ENCODE measurements at places on chromosomes 2 and 18.

GRCh38 chr2:208311321-208311720, 45.3 kb downstream of the PIKFYVE start:
- DNase-seq = no peak

GRCh38 chr2:119024152-119024551, 82.2 kb downstream of the MARCO start:
- no peak for DNase-seq

DNA sequence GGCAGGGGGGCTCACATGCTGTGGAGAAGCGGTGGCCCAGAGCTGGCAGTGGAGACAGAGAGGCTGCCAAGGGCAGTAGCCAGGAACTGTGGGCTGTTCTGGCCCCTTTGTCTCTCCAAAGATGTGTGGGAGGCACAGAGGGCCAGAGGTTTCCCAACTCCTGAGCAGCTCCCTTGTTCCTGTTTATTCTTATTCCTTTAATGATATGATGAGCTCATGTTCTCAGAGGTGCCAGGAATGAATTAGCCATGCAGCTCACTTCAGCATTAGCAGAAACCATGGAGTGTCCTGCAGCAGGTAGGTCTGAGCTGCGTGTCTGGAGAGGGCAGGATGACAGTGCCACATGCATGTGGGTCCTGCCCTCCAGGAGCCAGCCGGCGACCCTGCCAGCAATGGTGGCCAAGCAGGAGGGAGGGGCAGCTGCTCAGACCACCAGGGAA, 77.9 kb upstream of the FZD7 start:
- no peak for DNase-seq

GRCh38 chr2:136448432-136448831, 316.9 kb upstream of the THSD7B start:
- DNase-seq = peak; percentile 86

- no peak for DNase-seq
Observed at GRCh38 chr2:2664989-2665833, 334.1 kb upstream of the MYT1L start.

DNA sequence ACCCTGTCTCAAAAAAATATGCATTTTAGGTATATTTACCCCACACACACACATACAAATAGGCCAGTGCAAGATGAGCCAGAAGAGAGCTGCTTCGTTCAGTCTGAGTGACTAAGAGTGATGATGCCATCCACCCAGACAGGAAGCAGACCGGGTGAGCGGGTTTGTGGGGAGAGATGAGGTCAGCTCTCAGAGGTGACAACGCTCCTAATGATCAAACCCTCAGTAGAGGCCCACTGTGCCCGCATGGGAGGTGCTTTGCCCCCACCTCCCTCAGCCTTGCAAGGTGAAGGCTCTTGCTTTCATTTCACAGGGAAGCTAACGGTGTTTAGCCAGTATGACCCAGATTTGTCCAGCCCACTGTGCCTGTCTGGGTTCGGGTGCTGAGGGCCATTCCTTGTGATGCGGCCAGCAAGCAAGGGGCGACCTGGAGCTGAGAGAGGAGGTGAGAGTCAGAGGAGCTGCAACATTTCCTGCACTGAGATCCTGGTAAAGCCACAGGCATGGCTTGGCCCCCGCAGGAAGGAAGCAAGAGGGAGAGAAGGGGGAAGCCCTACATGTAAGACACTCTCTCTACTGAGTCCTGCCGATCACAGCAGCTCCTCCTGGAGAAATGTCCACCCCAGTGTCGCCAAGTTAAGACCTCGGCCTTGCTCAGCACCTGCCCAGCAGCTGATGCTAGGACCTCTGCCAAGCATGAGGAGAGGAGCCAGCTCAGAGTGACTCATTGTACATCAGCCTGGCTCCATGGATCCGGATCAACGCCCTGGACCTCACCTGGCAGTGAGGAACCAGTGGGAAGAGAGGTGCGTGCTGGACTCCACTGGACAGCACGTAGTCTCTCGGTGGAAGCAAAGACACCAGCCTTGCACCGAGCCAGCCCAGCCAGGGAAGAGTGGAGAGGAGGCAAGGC, 37.0 kb downstream of the NIFK start:
- peak; percentile 35 for DNase-seq

DNA sequence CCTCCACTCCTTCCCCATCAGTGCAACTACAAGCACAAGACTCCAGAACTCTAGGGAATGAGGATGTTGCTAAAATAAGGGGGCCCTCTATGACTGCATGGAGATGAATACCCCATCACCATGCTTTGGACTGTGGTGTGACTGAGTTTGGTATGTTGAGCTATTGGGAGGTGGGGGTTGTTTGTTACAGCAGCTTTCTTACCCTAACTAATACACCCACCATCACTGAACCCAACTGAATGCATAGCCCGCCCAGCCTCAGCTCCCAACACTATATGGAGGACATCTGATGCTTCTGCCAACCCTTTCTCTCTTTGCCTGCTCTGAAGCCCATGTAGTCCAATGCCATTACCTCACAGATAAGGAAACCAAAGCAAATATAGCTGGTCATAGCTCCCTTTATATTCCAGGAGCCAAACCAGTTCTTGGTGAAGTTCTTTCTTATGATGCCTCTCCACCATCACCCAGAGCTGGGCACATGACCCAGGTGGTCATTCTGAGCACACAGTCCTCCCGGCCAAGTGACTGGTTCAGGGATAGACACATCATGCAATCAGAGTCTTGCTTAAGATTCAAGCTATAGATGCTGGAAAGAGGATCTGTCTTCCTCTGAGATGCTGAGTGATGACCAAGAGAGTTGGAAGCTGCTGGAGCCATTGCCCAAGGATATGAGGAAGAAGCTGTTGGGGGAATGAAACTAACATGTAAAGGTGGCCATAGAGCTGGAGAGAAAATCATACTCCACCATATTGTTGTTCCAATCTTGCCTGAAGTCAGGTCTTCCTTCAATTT, 155.6 kb upstream of the HAAO start:
- DNase-seq = no peak

DNA sequence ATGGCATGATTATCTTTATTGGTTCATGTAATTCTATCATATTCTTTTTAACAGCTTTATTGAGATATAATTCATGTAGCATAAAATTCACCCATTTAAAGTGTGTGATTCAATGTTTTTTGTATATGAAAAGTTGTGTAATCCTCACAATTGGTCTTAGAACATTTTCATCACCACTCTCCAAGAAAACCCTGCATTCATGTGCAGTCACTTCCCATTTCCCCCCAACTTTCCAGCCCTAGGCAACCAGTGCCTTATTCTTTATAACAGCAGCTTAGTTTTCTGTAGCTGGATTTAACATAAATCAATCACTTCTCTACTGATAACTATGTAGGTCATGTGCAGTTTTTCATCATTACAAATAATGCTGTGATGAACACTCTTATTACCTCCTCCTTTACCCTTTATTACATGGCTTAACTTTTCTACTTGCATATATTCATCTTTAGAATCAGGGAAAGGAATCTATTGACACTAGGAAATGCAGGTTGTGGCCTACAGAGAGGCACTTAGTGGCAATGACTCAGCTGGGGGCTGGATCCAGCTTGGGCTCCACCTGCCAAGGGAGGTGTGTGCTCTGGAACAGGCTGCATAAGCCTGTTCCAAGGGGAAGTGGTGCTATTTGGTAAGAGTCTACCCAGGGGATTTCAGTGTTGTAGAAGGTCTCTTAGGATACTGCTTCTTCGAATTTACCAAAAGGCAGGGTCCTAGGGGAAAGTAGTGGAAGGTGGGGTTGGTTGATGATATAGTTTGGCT, 89.1 kb downstream of the ETAA1 start:
- DNase-seq = no peak

DNA sequence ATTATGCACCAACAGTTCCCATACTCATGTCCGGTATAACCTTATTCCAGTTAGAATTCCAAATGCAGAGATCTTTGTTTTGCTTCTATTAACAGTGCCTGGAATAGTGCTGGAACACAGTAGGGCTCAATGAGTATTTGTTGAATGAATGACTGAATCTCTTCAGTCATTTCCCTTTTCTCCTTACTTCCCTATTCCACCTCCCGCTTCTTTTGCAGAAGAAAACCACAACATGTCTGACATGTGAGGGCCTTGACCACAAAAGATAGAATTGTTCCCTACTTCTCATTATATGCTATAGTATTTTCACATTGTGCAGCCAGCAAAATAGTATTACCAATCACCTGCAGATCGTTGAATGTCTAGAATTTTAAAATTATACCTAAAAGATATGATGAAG, 19.5 kb upstream of the HNRNPLL start:
- DNase-seq = no peak

GRCh38 chr18:77054288-77054605, 78.3 kb downstream of the MBP start:
- peak; percentile 90 for DNase-seq

DNA sequence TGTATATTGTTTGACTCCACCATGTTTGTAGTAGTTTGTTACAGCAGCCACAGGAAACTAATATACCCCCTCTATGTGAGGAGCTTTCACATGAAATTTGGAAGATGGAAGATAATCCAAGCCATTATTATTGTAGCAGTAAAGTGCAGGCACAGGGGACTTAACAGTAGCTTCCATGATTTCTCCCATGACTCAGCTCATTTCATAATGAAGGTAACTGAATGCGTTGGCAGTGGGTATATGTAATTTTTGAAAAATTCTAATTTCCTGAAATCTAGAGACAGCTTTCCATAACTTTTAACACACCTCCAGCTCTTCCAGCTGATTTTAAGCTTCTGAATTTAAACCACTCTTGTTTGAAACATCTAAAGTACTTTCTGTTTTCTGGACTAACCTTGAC, 181.2 kb downstream of the NR4A2 start:
- no peak for DNase-seq

DNA sequence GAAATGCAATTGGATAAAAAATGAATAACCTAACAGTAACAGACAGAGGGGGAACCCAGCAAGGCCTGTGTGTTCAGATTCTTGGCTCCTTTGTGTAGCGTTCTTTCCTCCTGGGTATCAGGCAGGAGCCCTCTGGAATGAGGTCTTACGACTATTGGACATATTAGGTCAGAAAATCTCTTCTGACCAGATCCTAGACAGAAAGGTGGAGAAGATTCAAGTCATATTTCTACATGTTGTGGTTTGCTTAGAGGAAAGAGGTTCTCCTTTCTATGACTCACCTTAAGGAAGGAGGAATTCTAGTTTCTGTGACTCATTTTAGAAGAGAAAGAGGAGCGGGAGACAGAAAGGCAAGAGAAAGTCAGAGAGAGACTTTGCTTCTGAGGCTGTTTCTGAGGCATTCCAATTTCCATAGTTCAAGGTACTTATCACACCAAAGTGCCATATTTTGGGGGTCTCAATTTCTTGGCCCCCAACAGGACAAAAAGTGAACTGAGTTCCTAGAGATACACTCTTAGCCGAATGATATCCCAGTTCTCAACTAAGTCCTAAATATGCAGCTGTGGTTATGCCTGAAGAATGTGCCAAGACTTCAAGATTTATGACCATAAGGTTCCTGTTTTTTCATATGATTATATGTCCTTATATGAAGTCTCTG, 618.6 kb downstream of the ZEB2 start:
- no peak for DNase-seq

GRCh38 chr2:181408861-181409260, 48.3 kb upstream of the ITGA4 start:
- DNase-seq = no peak

GRCh38 chr18:36655930-36656329, 172.9 kb downstream of the TPGS2 start:
- no peak for DNase-seq
